Activated naive CD8-positive, alpha-beta T cell treated with anti-CD3 and anti-CD28 coated beads, Interleukin-2, amount 10 ng/mL, durations not matched to agents 7 days and 5 days (primary cell): ENCODE measurements at places on chromosomes 3 and 15. TPM values are rescaled to one million over a fixed set of nuclear protein-coding genes. Genes with fewer than 3 reads are reported as not detected.

The OGG1 gene
- total RNA-seq: 46.1 TPM

The ZNF385D gene
- not detected for total RNA-seq

The CACNA2D3 gene
- total RNA-seq: not detected

The DGKG gene
- 0.54 TPM for total RNA-seq

DNA sequence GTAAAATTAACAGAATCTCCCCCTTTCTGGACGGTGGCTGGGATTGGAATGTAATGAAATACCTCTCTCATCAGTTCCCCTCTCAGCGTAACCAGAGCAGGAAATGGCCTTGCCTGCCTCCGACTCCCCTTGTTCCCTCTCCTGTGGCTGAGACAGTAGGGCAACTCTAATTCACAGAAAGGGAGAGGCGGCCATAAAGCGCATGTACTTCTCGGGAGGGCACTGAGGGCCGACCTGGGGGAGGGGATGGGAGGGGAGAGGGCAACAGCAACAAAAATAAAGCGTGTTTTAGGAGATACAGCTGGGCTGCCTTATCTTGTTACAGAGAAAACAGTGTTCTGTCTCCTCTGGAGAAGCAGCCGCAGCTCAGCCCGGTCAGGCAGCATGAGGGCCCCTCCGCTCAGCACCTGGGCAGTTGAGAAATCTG is 783.3 kb upstream of the ARRDC4 start:
- DNase-seq: no peak

DNA sequence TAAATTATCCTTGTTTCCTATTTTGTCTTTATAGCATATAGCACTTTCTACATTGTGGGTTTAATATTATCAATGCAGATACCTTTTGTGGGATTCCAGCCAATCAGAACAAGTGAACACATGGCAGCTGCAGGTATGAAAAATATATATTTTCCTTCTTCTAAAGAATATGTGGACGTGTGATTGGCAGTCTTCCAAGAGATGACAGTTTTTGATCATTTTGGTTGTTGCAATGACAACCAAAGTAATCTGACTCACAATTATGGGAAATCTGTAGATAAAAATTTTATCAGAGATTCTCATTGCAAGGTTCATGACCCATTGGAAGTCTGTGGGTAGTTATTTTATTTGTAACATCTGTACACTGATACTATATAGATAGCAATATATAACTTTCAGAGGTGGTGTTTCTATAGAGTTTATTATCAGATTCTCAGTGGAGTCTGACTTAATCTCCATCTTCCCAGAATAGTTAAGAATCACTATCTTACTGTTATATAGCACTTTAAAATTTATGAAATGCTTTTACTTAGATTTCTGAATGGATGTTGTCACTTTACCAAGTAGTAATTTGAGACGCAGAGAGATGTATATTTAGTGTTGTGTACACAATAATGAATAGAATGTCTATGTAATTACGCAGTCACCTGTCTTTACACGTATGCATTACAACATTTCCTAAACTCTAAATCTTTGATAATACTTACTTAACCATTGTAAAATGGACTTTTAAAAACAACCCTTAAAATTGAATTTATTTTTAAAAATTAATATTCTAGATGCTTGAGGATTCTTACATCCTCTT is 82.5 kb downstream of the STT3B start:
- DNase-seq: no peak

GRCh38 chr15:83846847-83847246 is 192.9 kb downstream of the ADAMTSL3 start:
- DNase-seq: no peak

DNA sequence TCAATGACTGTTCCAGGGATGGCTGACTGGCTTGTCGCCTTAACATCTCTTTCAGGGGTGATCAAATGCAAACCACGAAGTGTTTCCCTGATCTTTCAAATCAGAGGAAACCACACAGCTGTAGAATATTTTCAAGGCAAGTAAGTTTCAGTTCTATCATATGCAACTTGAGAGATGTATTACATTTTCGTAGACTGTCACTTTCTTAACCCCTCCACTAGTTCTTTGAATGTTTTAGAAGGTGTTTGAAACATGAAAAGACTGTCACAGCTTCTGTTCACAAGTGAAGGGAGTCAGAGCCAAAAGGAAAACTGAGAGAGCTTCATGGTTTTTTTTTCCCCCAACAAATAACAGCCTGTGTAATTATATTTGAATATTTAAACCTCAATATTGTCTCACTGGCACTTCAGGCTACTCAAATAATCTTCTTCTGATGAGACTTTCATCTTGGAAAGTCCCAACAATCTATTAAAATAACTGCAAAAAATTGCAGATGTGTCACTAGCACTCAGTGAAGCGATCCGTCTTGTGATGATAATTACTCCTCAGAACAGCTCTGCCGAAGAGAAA is 25.9 kb upstream of the CAPN7 start:
- no peak for DNase-seq

DNA sequence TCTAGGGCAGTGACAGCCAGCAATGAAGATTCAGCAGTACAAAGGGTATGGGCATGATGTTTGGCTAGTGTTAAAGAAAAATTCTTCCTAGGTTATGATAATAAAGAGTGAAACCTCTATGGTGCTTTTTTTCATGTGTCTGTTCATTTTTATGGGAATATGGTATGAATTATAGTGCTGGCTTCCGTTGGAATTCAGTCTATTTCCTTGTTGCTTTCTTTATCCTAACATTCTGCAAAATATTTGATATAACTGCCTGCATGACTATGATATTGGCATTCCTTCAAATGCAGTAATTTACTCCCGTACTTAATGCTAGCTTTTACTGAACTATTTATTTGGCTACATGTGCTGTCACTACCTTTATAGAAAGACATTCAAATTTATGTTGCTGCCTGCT is 57.6 kb upstream of the ATP11B start:
- DNase-seq: no peak

DNA sequence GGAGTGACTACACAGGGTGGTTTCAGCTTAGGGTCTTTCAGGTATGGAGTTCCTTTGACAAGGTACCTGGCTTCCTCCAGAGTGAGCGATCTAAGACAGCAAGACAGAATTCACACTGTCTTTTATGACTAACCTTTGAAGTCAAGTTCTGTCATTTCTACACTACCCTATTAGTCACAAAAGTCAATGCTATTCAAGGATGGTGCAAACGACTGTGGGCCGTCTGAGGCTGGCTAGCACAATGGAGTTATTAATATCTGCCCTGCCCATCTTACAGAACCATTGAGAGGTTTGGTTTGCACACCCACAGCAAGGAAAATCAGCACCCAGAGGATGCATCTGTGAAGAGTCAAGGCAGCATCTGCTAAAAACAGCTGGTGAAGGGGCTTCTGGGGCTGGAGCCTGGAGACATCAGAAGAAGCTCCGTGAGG is 62.9 kb upstream of the XCR1 start:
- no peak for DNase-seq

DNA sequence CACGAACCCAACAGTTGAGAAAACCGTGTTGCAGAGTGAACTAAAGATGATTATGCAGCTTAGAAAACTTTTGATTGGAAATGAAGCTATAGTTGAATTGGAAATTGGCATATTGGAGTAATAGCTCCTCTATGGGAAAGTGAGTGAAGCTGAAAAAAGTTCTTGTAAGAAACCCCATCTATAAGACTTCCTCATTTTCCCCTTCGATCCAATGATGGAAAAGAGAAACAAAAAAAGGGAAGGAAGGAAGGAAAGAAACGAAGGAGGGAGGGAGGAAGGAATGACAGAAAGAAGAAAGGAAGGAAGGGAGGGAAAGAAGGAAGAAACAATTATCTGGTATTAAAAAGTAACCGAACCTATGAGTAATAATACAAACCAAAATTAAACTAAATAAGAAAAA is 791.8 kb upstream of the NR2F2 start:
- no peak for DNase-seq

GRCh38 chr15:34850121-34850520 is 54.8 kb upstream of the ACTC1 start:
- no peak for DNase-seq

The PSMA4 gene
- total RNA-seq: 181 TPM

GRCh38 chr15:76204916-76205460 is 106.3 kb downstream of the ETFA start:
- no peak for DNase-seq

- DNase-seq: peak; percentile 44
Observed at GRCh38 chr15:73924171-73924921, 1.9 kb upstream of the LOXL1 start.

DNA sequence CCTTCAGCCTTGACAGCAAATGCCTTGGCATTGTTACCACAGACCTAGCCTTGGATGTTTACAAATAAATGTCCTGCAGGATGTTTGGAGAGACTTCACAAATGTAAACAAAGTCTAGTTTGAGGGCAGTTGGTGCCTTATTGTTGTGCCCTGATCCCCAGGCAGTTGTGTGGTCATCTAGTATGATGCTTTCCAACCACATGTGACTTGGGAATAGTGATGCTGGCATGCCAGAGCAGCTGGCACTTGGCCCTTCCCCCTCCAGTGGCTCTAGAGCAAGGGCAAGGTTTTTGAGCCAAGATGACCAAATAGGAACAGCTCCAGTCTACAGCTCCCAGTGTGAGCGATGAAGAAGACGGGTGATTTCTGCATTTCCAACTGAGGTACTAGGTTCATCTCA is 258.2 kb downstream of the ADAMTS17 start:
- DNase-seq: no peak

GRCh38 chr3:106086038-106086437 is 217.2 kb upstream of the CBLB start:
- DNase-seq: no peak

DNA sequence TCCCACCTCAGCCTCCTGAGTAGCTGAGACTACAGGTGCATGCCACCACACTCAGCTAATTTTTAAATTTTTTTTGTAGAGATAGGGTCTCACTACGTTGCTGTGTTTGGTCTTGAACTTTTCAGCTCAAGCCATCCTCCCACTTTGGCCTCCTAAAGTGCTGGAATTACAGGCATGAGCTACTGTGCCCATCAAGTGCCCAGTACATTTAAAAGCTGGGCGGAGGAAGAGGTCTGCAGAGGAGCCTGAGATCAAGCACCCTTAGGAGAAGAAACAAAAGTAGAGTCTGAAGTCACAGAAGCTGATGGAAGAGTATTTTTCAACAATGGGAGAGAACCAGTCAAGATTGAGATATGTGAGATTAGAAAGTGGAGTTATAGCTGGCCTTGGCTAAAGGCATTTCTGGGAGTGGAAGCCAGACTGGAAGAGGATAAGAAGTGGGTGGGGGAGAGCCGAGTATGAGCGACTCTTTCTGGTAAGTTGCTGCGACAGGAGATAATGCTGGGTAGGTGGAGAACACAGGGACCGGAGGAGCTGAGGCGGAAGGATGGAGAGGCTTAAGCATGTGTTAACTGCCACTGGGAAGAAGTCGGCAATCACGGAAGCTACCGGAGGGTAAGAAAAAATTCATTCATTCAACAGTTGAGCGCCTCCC is 782 bp upstream of the IREB2 start:
- DNase-seq: no peak

DNA sequence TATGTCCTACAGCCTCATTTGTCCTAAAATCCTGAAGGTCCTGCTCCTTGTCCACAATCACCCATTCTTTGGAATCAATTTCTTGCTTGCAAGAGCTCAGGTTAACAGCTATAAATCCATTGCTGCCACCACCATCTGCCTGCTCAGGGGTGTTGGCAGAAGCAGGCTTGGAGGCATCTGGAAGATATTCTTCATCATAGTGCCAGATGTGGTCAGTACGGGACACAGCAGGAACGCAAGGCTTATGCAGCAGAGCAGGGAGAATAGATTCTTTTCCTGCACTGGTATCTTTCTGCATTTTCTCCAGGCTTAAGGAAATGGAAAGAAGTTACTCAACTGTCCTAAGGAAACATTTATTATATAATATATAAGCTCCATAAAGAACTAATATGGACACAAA is 38.5 kb upstream of the CDAN1 start:
- DNase-seq: no peak

- no peak for DNase-seq
Observed at GRCh38 chr3:146125951-146126350, 35.0 kb downstream of the PLOD2 start.

- DNase-seq: no peak
Observed at GRCh38 chr3:149449799-149450198, 24.7 kb upstream of the TM4SF4 start.

- DNase-seq: no peak
Observed at GRCh38 chr3:123169492-123169929, 32.2 kb upstream of the SEC22A start.

The ZNF80 gene
- 5.3 TPM for total RNA-seq

DNA sequence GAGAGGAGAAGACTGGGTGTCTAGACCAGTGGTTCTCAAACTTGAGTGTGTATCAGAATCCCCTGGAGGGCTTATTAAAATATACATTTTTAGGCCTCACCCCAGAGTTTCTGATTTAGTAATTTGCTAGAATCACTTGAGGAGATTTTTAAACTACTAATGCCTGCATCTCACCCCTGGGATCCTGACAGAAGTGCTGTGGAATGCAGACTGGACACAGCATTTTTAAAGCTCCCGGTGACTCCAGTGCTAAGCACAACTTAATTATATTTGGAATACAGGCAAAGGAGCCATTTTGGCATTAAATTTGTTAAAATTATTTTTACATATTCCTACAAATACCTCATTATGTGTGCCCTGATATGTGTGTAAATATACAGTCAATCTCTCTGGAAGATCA is 26.7 kb upstream of the COL6A6 start:
- no peak for DNase-seq

DNA sequence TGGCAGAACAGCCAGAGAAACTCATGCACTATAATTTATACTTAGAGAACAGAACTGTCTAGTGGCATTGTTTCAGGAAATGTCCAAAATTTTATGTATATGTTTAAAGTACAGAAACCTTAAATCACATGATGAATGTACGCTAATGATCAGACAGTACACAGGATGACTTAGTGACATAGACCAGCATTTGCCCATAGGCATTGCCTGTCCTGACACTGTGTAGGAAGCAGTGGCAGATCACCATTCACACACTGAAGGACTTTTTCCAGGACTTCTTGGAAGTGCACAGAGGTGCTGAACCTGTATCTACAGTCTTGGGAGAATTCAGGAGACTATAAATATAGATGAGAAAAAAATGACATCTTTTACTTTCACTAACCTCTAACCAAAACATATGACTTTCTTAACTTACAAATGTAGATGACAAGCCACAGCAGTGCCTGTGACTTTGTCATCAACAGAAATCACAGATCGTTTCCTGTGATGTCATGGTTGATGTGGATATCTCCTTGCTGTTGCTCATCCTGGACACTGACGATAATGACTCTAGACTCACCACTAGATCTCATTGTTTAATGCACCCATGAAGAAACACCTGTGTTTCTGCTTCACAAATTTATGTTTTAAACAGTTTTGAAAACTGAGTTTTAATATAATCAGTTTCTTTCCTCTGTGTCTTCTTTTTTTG is 183.2 kb downstream of the CACNA2D3 start:
- DNase-seq: no peak

The XCR1 gene
- total RNA-seq: not detected

DNA sequence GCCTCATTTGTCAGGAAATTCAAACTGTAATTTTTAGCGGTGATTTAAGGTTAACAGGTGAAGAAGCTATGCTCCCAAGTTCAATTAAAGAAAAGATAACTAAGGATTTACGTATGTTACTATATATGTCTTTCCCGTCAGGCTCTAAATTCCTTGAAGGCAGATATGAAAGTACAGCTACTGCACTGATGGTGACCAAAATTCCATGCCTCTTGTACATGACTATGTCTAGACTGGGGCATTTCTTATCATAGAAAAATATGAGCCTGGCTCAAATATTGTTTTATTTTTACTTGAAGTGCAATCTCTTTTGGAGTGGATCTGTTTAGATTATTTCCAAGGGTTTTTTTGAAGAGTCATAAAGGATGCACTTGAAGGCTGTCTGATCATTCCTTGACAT is 647.1 kb upstream of the KCNMB2 start:
- no peak for DNase-seq

The BTLA gene
- 27.8 TPM for total RNA-seq
